ENCODE measurements at places on chromosomes 3 and 15.

- DNase-seq, result no peak
Observed at GRCh38 chr3:145727476-145727875, 433.5 kb downstream of the PLOD2 start.

DNA sequence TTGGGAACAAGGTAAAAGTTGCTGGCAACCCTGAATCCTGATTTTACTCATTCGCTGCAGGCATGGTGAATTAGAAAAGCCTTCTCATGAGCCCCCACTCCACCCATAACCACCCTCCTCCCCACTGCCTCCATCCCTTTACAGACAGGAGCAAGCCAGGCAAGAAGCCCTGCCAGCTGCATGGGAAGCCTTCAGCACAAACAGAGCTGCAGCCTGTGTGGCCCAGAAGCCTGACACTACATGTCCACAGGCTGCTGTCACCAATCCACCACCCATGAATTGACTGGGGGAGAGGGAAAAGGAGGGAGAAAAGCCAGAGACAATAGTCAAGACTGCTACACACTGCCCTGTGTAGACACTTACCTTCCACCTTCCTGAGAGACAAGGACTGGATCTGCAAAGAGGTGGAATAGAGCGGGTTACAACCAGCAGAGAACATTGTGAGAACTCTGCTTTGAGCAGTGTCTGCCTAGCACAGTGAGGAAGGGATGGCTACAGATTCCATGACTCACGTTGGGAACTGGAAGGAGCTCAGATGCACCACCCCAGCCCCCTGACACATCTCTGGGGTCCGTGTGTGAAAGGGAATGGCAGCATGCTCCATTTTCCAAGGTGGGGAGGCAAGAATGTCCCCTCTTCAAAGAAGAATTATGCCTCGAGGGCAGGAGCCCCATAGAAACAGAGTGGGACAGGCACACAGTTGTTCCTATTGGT lies 33.9 kb downstream of the DZIP1L start:
- no peak for DNase-seq

DNA sequence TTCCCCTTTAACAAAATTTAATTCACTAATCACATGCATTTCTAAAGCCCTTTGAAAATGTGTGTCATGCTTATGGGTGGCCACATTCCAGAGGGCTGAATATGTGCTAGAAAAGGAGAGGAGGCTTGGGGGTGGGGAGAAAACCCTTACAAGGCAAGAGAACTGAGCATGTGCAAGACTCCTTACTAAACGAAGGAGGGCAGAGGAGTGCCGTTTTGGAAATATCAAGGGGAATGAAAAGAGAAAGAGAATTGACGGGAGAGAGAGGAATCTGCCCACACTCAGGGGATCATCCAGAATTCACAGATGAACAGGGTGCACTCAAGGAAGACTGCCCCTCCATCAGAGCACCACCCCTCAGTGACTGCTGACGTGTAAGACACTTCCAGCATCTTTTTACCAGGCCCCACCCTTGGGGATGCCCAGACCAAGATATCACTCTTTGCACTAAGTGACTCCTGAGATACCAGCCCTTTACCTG lies 37.9 kb upstream of the TSC22D2 start:
- DNase-seq, result no peak

- DNase-seq, result no peak
Observed at GRCh38 chr15:52559575-52559974, 9.3 kb downstream of the ARPP19 start.

DNA sequence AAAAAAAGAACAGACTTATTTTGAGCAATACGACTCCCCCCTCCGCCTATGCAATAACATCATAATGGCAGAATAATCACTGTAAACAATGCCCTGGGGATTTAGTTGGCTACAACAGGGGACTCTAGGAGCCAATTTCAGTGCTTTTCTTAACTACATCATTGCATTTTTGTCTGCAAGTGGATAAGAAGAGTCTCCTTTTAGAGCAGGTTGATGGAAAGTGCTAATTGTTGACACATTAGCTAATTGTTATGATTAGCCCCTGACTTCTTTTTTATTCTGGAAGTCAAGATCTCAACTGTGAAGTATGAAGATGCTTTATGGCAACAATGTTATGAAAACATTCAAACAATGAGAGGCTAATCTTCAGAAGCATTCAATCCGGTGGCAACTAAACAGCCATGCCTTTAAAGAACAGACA lies 121.2 kb downstream of the MECOM start:
- DNase-seq, result no peak

- peak; percentile 72 for DNase-seq
Observed at GRCh38 chr15:40282869-40283614, at the start of gene ANKRD63. TSS of gene ANKRD63 (minus strand) at chr15:40283064. CDS start at chr15:40282586, 478 bp downstream.

DNA sequence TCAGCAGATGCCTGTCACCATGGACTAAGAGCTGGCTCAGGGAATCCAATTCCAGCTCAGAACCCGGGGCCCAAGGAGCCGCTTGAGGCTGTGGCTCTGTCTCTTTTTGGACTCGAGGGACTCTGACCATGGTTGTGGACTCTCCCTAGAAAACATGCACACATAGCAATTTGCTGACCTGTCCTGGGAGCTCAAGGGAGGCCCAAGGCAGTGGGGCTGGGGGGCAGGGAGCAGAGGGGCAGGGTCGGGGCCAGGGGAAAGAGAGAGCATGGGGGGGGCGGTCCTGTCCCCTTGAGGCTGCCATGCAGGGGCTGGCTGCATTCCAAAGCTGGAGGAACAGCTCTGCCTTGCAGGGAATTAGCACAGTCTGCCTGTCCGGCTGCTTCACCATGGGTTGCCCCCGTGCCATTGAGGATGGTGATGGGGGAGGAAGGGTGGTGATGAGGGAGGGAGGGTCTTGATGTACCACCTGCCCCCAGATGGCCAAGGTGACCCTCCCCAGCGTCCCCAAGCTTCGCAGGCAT lies 190.1 kb downstream of the GOLGA6L6 start:
- no peak for DNase-seq

GRCh38 chr3:153173758-153174516 lies 11.9 kb downstream of the RAP2B start:
- no peak for DNase-seq

- DNase-seq, result no peak
Observed at GRCh38 chr15:68204361-68204760, 771 bp downstream of the CALML4 start.

DNA sequence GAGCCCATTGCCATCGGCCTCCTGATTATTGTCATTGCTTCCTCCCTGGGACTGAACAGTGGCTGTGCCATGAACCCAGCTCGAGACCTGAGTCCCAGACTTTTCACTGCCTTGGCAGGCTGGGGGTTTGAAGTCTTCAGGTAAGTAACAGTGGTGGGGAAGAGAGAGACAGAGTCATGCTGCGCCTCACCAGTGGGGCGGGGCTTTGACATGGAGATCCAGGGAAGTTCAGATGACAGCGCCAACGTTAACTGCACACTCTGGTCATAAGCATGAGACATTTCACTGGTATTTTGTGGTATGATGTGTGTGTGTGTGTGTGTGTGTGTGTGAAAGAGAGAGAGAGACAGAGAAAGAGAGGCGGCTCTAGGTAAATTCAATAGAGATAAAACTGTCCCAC lies 41.0 kb downstream of the AQP9 start:
- DNase-seq, result no peak

- DNase-seq, result no peak
Observed at GRCh38 chr3:194488055-194488742, 1.4 kb upstream of the ATP13A3 start.

GRCh38 chr15:27328608-27329007 lies 357.6 kb downstream of the GABRG3 start:
- no peak for DNase-seq

GRCh38 chr15:90564051-90564450 lies 34.3 kb downstream of the CRTC3 start:
- no peak for DNase-seq

GRCh38 chr15:89499156-89499555 lies 2.8 kb upstream of the RHCG start:
- no peak for DNase-seq
